ENCODE measurements at places on chromosomes 6 and 20. TPM values are rescaled to one million over a fixed set of nuclear protein-coding genes. Genes with fewer than 3 reads are reported as not detected.

NINL gene
- 6.9 TPM for total RNA-seq

ECT2L gene
- not detected for total RNA-seq

PANK2 gene
- total RNA-seq, result 61.3 TPM

PTK6 gene
- 0.16 TPM for total RNA-seq

SLC22A23 gene
- total RNA-seq, result 0.24 TPM

GRCh38 chr6:37977715-37978114 lies 158.2 kb downstream of the ZFAND3 start:
- DNase-seq, result no peak

GRCh38 chr6:70082830-70083229 lies 216.5 kb downstream of the COL19A1 start:
- no peak for DNase-seq

GRCh38 chr6:149751239-149751638 lies 1.7 kb downstream of the PCMT1 start:
- no peak for DNase-seq

DNA sequence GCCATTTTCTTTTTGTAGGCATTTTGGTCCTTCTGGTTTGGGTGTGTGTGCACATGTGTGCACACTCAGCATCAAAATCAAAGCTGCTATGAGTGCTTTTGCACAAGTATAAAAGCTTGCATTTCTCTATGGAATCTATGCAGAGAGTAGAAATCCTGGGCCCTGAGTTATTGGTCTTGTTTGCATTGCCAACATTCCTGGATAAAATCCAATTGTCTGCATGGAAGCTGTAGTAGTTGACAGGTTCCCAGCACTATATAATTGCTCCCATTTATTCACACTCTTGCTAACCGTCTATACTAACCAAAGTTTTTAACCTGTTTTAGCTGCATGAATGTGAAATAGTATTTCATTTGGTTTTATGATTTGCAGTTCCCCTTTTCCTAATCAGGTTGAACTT lies 277.0 kb downstream of the FOXA2 start:
- DNase-seq, result no peak

- DNase-seq, result no peak
Observed at GRCh38 chr6:140744659-140745320, 1370.3 kb upstream of the CITED2 start.

All from natural killer cell (primary cell).